ENCODE measurements at places on chromosomes 16 and 17. TPM values are rescaled to one million over a fixed set of nuclear protein-coding genes. Genes with fewer than 3 reads are reported as not detected.

The DNAI2 gene
- not detected for total RNA-seq

The SLC9A5 gene
- 2.2 TPM for total RNA-seq

The GPRC5C gene
- total RNA-seq = 1.1 TPM

The CTF1 gene
- total RNA-seq = 4.3 TPM

The DBNDD1 gene
- 0.95 TPM for total RNA-seq

The FUS gene
- 32.5 TPM for total RNA-seq

The KRT25 gene
- total RNA-seq = not detected
